HS-5 (cell line): ENCODE measurements at places on chromosomes 5 and 9.

DNA sequence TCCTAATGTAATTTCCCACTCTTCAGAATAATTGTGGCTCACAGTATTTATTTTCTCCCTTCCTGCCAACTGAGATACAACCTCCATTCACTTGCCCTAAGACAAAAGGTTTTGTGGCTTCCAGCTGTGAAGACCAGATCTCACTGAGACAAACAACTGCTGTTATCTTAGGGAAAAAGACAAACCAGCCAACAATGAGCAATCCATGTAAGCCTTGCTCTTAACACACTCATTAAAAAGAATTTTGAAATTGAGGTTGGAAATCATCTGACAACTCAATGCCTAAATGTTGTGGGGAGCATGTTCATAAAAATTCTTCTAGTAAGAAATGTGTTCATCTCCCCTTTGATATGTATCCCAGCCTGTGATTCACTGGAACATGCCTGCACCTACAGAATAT is 132.9 kb downstream of the ADAMTSL1 start:
- DNase-seq = no peak

GRCh38 chr9:33737811-33738606 is 57.4 kb upstream of the PRSS3 start:
- DNase-seq = peak; percentile 25

DNA sequence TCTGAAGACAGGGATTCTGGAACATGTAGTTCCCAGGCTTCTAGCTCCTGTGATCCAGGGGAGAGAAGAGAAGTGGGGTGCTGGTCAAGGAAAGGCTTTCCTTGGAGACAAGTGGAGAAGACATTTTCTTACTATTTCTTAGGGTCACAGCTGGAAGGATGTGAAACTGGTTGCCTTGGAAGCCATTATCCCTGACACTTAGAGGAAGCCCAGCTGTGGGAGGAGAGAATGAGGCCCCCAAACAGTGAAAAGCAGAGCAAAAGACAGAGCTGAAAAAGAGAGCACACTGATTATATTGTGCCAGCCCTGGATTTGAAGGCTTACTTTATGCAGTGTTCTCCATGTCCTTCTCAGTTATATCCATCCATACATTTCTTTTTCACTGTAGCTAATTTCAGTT is 17.5 kb upstream of the SHB start:
- DNase-seq = no peak

- DNase-seq = no peak
These were observed 34.9 kb downstream of the BARX1 start for GRCh38 chr9:93920131-93920800.

- no peak for DNase-seq
These were observed 104.2 kb downstream of the RAPGEF6 start for GRCh38 chr5:131530706-131531331.

DNA sequence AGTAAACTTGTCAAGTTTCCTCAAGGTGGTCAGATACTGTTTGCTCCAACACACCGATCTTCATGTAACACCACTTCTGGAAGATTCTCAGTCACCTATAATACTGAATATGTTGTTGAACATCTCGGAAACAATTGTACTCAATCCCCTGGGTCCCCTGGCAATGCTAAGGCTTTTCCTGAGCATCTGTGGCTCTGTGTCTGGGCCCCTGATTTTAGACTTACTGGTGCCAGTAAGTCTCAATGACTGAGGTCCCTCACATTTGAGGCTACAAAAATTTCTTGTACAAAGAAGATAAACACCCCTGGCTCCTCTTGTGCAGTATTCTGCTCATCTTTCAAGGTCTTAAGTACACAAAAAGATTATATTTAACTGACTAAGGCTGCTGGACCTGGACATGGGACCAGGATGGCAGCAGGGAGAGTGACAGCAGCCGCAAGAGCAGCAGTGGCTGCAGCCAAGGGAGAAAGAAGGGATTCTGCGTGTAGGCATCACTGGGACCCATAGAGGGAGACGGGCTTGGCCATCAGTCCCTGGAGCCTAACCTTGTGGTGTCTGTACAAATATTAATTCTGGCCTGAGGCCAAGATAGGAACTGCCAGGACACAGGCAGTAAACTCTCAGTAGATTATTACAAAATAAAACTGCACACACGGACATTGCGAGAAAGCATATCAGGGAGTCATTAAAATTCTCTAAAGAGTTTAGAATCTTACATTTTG is 49.0 kb upstream of the TNPO1 start:
- DNase-seq = no peak
